ENCODE measurements at places on chromosomes 11 and 22.
A peak's percentile ranks its signal among the peaks of the same experiment; 100 is the strongest.

DNA sequence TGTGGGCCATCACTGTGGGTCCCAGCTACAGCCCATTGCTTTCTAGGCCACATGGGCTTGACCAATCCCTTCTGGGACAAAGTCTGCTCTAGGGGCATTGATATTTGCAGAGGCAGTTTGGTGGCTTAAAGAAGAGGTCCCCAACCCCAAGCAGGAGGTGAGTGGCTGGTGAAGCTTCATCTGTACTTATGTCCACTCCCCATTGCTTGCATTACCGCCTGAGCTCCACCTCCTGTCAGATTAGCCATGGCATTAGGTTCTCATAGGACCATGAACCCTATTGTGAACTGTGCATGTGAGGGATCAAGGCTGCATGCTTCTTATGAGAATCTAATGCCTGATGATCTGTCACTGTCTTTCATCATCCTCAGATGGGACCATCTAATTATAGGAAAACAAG is 54.4 kb upstream of the CADM1 start:
- no peaks in the 10 kb centered on the region for H3K27me3 ChIP-seq
- H3K4me1 ChIP-seq, result peaks cover 5% of the 10 kb centered on the region
- H3K4me3 ChIP-seq, result no peak overlapping the region
- no peak for DNase-seq
- H3K36me3 ChIP-seq, result no peaks in the 10 kb centered on the region

DNA sequence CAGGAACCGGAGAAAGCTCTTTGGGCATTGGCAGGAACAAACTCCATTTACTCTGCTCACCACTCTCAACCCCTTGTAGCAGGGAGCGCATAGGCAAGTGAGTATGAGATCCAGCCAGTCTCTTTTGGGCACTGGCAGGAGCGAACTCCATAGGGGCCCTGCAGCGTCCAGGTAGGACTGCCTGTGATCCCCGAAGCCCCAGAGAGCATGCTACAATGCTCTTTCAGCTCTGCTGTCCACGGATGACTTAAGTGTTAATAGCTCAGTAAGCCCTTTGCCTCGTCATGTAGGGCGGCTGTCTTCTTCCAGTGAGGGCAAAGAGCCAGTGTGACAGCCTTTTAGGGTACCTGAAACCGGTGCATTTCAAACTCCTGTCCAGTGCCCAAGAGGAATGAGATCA is 1525.6 kb upstream of the RAG2 start:
- peaks cover 18% of the 10 kb centered on the region for H3K4me1 ChIP-seq
- no peak overlapping the region for H3K4me3 ChIP-seq
- DNase-seq, result no peak

GRCh38 chr11:73236854-73237253 is 18.8 kb downstream of the P2RY2 start:
- no peak for DNase-seq
- no peaks in the 10 kb centered on the region for H3K4me1 ChIP-seq
- H3K27ac ChIP-seq, result no peak overlapping the region
- peaks cover 3% of the 10 kb centered on the region for H3K36me3 ChIP-seq

DNA sequence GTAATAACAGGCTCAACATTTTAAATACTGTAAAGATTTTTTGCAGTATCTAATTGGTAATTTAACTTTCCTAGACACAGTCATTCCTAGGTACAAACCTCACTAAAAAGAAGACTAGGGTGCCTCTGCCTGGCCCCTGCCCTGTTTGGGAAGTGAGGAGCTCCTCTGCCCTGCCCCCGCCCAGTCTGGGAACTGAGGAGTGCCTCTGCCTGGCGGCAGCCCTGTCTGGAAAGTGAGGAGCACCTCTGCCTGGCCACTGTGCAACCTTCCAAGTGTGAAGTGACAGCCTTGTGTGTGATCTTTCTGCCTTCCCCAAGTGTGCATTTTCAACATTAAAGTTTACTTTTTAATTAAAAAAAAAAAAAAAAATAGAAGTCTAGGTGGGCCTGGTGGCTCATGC is 4.2 kb downstream of the CHORDC1 start:
- no peaks in the 10 kb centered on the region for H3K27me3 ChIP-seq
- H3K36me3 ChIP-seq, result peaks cover 15% of the 10 kb centered on the region
- H3K27ac ChIP-seq, result no peak overlapping the region
- peaks cover 31% of the 10 kb centered on the region for H3K4me1 ChIP-seq

DNA sequence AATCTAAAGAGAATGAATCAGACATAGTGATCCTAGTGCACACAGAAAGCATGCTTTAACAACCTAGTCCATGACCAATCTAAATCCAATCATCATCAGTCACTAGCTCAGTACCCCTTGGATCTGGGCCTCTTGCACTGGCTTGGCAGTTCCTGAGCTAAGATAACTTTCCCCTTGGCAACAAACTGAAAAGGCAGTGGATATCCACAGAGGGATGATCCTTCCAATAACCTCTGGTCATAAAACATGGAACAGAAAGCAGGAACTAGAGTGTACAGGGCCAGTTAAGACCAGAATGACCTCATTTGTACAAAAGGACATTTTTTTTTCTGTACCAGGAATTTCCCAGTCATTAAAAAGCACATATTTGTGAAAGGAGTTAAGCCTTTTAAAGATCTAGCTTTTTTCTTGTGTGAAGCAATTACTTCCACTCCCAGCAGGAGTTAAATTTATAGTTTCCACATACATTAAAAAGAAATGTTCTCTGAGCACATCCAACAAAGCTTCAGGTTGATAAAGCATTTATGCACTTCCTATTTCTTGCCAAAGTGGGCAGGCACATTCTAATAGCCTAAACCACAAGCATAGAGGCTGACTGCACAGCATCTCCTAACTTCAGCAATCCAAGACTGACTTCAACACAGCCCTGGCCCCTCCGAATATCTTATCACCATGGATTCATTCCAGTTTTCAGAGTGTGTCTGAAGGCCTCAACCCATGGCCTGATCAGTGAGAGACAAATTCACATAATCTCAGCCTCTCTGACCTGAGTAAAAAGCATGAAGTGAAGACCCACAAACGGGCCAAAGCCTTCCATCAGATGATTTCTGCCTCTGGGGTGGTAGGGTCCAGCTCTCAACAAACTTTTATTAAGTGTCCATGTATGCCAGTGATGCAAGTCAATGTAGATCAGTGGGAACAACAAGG is 29.9 kb downstream of the GUCY1A2 start:
- peaks cover 40% of the 10 kb centered on the region for H3K4me1 ChIP-seq
- H3K27ac ChIP-seq, result peak overlapping the region; percentile 93
- no peaks in the 10 kb centered on the region for H3K36me3 ChIP-seq
- DNase-seq, result peak; percentile 38
